CD4-positive, alpha-beta memory T cell (primary cell): ENCODE measurements at places on chromosomes 7 and 10.

DNA sequence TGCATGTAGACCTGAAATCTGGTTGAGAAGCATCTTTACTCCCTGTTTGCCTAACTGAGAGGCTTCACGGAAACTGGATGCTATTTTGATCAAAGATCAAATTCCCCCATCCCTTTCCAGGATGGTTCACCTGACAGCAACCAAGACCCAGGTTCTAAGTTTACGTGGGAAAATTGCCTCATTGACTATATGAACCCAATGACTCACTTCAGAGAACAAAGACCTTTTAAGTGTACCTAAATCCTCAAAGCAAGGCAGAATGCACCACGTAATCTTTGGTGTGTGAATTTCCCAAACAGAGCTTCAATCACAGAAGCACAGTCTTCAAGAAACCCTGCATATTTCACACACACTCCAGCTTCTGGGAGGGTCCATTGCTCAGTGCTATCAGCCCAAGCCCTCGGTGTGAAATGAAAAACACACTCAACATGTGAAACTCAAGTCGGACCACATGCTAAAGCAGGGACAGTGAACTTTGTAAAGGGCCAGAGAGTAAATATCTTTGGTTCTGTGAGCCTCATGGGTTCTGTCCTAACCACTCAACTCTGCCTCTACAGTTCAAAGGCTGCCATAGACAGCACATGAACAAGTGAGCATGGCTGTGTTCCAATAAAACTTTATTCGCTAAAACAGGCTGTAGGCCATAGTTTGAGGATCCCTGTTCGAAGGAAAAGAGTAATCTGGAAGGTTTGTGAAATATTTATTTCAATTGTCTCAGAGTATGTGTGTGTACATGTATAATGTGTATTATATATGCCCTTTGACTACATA, 275.6 kb upstream of the FOXK1 start:
- DNase-seq = no peak

DNA sequence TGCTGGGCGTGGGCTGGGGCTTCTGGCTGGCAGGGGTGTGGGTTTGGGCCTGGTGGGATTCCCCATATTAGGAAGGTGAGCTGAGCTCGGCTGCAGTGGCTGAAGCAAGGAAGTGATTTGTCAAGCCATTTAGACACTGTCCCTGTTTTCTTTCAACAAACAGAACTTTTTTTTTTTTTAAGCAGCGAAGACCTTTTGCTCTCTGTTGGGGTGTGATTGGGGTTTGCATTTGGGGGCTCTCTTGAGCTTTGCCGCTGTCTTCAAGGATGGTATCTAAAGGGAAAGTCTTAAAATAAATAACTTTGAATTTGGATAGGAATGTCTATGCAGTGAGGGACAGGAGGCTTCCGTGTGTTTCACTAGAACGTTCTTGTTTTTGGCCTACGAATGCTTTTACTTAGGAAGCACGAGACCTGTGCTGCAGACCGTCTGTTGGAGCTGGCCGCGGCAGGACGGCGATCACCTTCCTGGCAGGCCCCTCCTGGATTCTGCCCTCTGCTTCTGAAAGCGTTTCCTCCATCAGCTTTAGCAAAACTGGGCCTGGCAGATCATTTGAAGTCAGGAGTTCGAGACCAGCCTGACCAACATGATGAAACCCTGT, 43.9 kb downstream of the FOXK1 start:
- DNase-seq = no peak

DNA sequence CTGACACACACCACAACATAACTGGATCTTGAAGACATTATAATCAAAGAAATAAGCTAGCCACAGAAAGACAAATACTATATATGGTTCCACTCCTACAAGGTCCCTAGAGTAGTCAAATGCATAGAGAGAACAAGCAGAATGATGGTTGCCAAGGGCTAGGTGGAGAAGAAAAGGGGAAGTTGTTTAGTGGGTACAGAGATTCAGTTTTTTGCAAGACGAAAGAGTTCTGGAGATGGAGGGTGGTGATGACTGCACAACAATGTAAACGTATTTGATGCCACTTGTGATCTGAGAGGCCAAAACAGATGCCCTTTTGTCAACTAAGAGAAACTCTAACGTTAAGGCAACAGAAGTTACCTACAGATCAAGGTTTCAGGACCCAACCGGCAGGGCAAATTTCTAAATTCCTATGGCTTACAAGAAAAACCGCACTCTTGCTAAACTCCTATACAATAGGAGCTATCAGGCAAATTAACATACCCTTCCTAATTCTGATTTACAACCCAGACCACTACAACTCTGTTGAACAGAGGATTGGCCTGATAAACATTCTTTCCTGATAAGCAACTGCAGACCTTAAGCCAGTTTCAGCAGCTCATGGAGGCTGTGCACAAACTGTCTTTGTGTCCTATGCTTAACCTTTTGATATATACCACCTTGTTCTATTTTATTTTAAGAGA, 69.0 kb downstream of the FAM107B start:
- DNase-seq = no peak

GRCh38 chr7:117205873-117206272, 117.0 kb downstream of the WNT2 start:
- no peak for DNase-seq

GRCh38 chr7:1516586-1517251, 12.5 kb upstream of the INTS1 start:
- DNase-seq = no peak

DNA sequence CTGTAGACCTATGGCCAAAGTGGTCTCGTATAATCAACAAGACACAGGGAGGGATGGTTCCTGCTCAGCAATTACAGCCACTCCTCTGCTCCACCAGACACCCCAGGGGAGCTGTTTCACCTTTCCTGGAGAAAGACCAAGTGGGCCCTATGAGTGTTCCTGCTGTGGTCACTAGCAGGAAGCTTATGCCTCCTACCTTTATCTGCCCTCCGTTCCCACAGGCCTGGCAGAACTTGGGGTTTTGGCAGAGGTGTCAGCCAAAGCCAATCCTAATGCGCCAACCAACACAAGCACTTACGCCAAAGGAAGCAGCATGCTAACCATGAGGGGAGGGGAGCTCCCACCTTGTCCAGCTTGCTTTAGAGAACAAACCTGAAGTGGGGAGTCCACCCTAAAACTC, 31.2 kb downstream of the XPNPEP1 start:
- no peak for DNase-seq

DNA sequence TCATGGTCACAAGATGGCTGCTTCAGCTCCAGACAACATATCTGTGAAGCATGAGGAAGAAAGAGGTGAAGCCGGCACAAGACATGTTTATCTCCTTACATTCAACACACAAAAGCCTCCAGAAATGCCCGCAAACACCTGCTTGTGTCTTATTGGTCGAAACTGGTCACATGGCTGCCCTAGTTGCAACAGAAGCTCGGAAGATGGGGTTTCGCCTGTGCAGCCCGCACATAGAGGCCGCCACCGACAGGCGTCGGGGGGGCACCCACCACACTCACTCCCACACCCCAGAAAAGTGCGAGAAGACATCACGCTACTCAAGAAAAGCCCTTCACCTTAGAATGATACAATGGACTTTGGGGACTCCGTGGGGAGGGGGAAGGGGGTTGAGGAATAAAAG, 63.0 kb upstream of the MGMT start:
- DNase-seq = no peak

- no peak for DNase-seq
Observed at GRCh38 chr10:571688-572451, 117.6 kb downstream of the DIP2C start.

DNA sequence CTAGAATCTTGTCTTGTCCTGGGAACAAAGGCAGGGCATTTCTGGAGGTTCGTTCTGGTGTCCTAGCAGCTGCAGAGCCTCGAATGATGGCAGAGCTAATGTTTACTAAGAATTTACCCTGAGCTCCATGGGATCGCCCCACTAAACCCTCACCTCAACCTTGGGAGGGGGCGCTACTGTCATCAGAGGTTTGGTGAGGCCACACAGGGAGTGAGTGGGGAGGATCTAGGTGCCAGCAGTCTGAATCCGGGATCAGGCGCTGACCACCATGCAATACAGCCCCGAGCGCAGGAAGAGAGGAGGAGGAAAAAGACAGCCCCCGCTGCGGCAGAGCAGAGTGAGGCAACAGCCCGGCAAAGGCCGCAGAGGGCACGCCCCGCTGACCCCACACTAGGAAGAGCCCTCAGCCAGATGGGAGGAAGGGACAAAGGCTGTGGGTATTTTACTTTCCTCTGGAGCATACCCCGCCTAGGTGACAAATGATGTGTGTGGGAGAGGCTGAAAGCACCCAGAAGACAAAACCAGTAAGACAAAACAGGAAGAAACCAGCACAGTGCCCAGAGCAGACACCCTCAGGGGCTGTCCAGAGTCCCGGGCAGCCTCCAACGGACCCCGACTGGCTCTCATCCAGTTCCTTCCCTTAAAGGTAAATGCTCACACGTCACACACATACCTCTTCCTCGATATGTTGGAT, 103.5 kb downstream of the FAM53B start:
- DNase-seq = peak; percentile 45
